CD4-positive, alpha-beta T cell treated with Interleukin-12 subunit alpha and Interleukin-12 subunit beta, for 1 hour (primary cell): ENCODE measurements at places on chromosomes 5 and 9.

DNA sequence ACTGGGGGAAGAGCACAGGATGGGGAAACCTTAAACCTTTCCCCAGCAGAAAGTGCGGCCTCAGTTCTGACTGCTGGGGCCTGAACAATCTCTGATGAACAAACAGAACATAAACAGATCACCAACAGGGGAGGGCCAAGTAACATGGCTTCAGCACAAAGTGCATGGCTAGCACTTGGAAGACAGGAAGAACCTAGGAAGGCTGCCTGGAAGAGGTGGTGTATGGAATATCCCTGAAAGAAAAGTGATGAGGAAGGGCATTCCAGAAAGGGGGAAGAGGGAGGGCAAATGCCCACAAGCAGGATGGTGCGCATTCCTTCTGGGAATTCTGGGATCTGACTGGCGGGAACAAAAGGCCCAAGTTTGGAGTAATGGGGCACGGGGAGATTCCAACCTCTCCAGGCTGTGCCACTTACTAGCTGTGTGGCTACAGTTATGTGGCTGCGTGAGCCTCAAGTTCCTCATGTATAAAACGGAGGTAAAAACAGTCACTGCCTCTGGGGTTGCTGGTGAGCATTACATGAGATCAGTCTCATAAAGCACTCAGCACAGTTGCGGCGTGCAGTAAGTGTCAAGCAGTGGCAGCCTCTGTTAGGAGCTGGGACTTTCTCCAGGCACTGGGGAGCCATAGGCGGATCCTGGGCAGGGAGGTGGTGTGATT lies 1.6 kb downstream of the PDGFRB start:
- no peak for DNase-seq

- no peak for DNase-seq
Measured at GRCh38 chr5:61926911-61927310, 379.1 kb upstream of the KIF2A start.

DNA sequence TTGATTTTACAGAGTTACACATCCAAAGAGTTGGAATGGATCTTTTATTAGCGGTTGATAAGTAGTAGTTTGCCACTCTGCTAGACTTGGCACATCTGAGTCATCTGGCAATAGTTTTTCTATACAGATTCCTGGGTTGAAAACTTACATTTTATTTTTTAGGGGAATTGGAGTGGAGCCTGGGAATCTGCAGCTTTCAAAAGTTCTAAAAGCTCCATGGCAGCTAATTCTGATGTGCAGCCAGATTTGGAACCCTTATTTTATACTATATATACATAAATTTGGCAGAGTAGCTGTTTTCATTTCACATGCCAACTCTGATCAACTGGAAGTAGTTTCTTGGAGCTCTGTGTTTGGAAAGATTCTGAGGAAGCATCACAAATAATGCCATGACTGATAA lies 715.5 kb downstream of the TLR4 start:
- DNase-seq, result no peak

DNA sequence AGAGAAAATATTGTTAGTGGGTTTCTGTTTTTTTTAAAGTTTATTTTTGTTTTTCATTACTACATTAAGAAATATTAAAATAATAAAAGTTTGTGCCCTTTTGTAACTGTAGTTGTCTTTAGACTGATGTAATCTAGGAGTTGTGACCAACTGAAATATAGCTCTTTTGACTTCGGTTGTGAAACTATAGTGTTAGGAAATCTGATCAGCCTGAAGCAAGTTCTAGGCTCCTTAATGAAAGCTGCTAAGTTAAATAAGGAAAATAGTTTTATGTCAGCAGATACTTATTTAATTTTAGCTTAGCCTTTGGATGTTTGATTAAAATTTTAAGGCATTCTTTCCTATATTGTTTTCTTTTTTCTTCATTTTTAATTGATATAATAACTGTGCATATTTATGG lies 14.2 kb downstream of the AP3S1 start:
- no peak for DNase-seq

DNA sequence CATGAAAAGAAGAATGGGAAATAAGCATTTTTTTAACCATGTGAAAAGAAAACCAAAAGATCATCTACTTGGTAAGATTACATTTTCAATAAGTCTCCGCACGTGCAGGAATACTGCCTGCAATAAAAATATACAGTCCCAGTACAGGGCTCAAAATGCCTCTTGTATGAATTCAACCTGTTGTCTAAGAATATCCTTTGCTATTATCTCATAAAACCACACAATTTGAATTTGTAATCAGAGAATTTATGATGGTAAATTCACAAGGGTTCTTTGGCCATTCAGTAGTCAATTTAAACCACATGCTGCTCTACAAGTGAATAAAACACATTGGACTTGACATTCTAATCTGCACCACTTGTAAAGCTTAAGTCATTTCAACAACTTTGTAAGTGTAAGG lies 46.6 kb downstream of the ST8SIA4 start:
- no peak for DNase-seq

DNA sequence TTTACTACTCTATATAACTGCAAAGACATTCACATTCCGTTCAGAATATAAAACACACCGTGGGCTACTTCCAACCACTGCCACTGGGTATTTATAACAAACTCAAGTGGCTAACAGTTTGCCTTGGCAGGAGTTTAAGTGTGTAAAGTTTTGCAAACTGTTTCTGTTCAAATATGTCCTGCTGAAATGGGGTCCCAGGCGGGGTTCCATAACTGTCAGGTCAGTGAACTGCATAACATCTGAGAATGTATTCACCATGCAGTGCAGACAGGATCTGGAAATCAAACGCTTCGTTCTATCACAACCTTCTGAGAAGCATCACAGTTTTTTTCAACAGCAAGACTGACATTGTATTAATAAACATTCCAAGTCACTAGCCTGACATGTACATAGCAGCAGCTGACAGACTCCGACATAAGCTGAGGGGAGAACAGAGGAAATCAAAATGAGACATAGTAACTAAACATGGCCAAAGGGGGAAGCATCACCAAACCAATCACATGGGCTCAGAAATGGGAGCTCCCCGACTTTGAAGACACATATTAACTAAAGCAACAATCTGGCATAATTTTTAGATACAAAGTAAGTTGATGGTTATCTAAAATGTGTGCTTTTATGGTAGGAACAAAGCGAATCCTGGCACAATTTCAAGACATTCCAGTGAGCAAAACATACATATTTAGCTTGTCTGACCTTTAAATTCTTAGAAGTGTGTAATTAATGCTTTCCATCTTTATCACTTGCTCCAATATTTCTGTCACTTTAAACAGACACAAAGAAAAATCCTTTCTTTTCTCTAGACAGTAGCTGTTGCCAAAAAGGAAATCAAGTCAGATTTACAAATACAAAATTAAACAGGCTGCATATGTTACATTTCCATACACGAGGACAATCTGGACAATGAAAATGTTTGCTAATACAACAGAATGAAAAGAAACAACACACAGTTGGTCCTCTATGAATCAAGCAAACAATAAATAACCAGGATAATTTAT lies 156.8 kb downstream of the MAPKAP1 start:
- no peak for DNase-seq

GRCh38 chr5:115627295-115627865 lies 1.5 kb upstream of the TMED7 start:
- no peak for DNase-seq

DNA sequence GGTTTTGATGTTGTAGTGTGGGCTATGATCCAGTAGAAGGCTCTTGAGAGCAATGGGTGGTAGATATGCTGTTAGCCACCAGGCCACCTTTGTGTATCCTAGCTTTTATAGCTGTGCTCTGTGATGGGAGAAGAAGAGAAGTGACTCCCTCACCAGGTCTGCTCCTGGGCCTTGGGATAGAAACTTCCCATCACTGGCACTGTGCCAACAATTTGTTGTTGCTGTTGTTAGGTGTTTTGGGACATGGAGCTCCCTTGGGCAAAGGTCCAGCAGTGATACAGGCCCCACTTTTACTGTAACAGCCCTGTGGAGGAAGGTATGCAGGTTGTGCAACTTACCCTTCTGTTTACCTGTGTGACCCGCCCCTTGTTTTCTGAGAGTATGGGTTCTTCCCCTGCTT lies 570.9 kb upstream of the GRIN3A start:
- no peak for DNase-seq

- DNase-seq, result no peak
Measured at GRCh38 chr9:107323836-107324585, 40.9 kb downstream of the RAD23B start.

GRCh38 chr5:144487761-144488160 lies 317.1 kb downstream of the KCTD16 start:
- DNase-seq, result no peak

- no peak for DNase-seq
Measured at GRCh38 chr9:23552876-23553601, 273.0 kb downstream of the ELAVL2 start.

DNA sequence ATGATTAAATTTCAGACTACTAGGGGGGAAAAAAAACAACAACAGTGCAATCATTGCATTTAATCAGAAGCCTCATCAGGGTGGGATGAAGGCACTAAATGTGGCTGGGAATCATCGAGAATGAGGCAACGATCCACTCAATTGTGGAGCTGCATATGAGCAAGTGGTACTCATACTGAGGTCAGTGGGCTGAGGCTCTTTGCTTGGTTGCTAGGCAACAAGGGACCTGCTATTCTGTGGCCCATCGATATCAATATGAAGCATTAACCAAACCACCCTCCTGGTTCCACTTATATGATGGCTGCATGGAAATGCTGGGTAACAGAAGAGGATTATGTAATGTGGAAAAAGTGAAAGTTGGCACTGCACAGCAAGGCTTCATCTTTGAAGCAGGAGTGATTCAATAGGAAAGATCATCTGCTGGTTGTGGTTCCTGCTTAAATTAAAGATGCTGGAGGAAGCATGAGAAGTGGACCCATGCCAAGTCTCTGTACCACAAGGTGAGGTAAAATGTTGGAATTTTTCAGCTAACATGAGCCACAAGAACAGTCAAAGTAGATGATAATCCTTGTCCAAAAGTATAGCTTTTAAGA lies 159.8 kb upstream of the HMHB1 start:
- no peak for DNase-seq

GRCh38 chr5:91106842-91107511 lies 276.1 kb downstream of the ARRDC3 start:
- DNase-seq, result no peak

DNA sequence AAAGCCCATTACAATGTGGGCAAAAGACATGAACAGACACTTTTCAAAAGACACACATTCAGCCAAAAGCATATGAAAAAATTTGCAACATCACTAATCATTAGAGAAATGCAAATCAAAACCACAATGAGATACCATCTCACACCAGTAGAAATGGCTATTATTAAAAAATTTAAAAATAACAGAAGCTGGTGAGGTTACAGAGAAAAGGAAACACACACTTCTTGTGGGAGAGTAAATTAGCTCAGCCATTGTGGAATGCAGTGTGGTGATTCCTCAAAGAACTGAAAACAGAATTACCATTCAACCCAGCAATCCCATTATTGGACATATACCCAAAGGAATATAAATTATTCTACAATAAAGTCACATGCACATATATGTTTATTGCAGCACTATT lies 585.2 kb upstream of the TUSC1 start:
- DNase-seq, result no peak

- DNase-seq, result no peak
Measured at GRCh38 chr9:120997502-120997901, 52.6 kb downstream of the C5 start.

GRCh38 chr5:111582451-111582850 lies 70.1 kb upstream of the STARD4 start:
- no peak for DNase-seq

DNA sequence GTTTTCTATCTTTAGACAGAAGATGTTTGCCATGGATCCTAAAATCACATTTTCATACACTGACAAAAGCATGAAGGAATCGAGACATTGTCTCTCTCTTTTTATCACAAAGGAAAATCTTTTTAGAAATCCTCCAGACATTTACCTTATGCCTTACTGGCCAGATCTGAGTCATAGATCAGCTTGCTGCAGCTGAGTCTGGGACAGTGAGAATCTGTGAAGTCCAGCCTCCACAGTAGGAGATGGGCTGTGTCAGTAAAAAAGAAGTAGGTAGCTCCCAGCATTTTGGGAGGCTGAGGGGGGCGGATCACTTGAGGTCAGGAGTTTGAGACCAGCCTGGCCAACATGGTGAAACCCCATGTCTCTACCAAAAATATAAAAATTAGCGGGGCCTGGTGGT lies 333.4 kb upstream of the ZNF462 start:
- DNase-seq, result no peak

DNA sequence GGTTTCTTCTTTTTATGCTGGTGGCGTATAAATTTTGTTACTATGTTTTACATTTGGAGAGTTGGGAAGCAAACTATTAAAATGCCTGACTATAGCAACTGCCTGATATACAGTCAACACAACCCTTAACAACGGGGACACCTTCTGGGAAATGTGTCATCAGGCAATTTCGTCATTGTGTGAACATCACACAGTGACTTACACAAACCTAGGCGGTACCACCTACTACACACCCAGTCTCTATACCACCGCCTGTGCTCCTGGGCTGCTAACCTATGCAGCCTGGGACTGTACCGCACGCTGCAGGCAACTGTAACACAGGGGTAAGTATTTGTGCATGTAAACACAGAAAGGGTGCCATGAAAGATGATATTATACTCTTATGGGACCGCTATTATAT lies 1.3 kb upstream of the CDHR2 start:
- peak; percentile 42 for DNase-seq

GRCh38 chr5:129608350-129608749 lies 139.5 kb upstream of the MINAR2 start:
- no peak for DNase-seq

- no peak for DNase-seq
Measured at GRCh38 chr5:109905906-109906305, 216.2 kb downstream of the MAN2A1 start.

- no peak for DNase-seq
Measured at GRCh38 chr5:115859378-115859777, 17.6 kb downstream of the AP3S1 start.

DNA sequence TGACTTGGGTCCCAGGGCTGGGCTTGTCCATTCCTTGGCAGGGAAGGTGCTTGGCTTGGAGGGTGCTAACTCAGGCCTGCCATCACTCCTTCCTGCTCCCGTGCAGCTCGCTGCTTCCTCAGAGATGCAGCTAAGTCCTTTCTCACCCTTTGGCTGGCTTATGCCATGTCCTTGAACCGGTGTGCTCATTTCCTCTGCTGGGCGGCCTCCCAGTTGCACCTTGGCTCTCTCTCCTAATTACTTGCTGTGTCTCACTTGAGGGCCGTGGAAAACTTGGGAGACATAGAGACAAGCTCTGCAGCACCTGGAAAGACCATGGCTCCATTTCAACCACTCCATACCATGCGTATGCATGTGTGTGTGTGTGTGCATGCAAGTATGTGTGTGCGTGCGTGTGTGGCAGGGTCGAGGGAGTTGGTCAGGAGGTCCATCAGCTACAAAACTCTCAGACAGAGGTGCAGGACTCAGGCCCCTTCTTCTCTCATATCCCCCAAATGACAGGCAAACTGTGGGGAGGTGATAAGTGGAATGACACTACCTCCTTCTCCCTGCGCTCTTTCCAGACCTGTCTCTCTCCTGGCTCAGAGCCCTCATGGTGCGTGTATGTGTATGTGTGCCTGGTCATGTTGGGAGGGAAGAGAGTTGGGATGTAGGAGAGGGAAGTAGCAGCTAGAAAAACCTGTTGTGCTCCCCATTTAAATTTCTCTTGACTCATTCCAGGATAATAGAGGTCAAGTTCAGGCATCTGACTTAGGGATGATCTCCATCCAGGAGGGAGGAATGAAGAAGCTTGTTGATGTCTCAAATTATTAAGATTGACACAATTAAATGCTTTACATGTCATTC lies 17.6 kb upstream of the MTMR12 start:
- DNase-seq, result no peak

GRCh38 chr5:78591138-78591612 lies 57.4 kb downstream of the LHFPL2 start:
- DNase-seq, result no peak

GRCh38 chr5:14458414-14458813 lies 123.2 kb upstream of the OTULINL start:
- DNase-seq, result no peak
